ENCODE measurements at places on chromosomes 2 and 18. TPM values are rescaled to one million over a fixed set of nuclear protein-coding genes. Genes with fewer than 3 reads are reported as not detected.

Gene MROH2A
- total RNA-seq, result 0.10 TPM

Gene ZNF385B
- total RNA-seq, result not detected

Gene G6PC2
- total RNA-seq, result not detected

Gene GPR35
- total RNA-seq, result 0.40 TPM

Gene DSG2
- total RNA-seq, result 70.5 TPM

Gene ESCO1
- 9.0 TPM for total RNA-seq

Gene GIGYF2
- total RNA-seq, result 28.4 TPM

Gene NRP2
- total RNA-seq, result 172 TPM

Gene SEPTIN10
- total RNA-seq, result 58.3 TPM

Gene ALPI
- total RNA-seq, result not detected
